CD14-positive monocyte (primary cell): ENCODE measurements at places on chromosomes 1 and 21.

- H3K4me1 ChIP-seq = no peaks in the 10 kb centered on the region
- H3K27ac ChIP-seq = no peak overlapping the region
- DNase-seq = no peak
- no peaks in the 10 kb centered on the region for H3K36me3 ChIP-seq
- no peaks in the 10 kb centered on the region for H3K27me3 ChIP-seq
These were observed 43.9 kb upstream of the CNN3 start for GRCh38 chr1:94970783-94971182.

DNA sequence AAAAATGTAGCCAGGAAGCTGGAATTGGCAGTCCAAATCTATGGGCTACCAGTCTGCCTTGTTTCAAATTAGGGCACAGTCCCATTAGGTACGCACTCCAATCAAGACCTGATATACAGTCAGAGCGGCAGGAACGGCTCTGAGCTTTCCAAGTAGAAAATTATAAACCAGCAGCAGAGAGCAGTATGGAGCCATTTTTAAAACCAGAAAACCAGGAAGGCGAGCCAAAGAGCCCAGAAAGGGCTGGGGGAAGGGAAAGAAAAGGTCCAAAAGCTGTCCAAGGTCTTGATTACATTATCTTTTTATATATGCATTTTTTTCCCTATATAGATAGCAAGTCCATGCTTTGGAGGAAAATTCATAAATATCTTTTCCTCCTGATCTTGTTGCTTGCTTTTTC lies 719.0 kb downstream of the RWDD3 start:
- no peaks in the 10 kb centered on the region for H3K36me3 ChIP-seq
- no peak overlapping the region for H3K4me3 ChIP-seq
- H3K4me1 ChIP-seq = no peaks in the 10 kb centered on the region
- H3K27ac ChIP-seq = no peak overlapping the region
- no peak for DNase-seq

DNA sequence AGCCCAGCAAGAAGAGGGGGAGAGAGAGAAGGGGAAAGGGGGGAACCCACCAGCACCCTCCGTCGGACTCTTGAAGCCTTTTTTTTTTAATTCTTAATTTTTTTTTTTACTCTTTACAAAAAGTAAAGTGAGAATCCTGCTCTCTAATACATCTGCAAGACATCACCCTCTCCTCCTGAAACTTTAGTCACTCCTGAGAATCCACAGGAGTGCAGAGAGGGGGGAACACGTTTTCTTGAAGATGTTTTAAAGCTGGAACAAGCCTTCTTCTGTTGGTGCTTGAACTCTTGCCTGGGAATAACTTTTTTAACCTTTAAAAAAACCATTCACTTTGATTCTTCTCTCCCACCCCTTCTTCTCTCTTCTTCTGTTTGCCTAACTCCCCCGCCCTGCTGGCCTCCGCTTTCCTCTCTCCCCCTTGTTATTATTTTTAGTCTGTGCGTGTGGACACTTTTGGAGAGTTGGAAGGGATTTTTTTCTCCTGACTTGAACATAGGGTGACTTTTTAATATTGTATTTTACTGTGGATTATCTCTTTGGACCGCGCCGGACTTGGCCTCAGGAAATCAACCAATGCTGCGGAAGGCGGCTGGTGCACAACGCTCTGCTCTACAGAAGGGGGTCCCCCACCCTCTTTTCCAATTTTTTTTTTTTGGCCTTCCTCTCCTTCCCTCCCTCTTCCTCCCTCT lies 383 bp upstream of the PRRX1 start:
- peaks cover 88% of the 10 kb centered on the region for H3K27me3 ChIP-seq
- no peaks in the 10 kb centered on the region for H3K36me3 ChIP-seq
- H3K4me1 ChIP-seq = no peaks in the 10 kb centered on the region
- DNase-seq = no peak
- no peak overlapping the region for H3K4me3 ChIP-seq
- H3K27ac ChIP-seq = no peak overlapping the region

DNA sequence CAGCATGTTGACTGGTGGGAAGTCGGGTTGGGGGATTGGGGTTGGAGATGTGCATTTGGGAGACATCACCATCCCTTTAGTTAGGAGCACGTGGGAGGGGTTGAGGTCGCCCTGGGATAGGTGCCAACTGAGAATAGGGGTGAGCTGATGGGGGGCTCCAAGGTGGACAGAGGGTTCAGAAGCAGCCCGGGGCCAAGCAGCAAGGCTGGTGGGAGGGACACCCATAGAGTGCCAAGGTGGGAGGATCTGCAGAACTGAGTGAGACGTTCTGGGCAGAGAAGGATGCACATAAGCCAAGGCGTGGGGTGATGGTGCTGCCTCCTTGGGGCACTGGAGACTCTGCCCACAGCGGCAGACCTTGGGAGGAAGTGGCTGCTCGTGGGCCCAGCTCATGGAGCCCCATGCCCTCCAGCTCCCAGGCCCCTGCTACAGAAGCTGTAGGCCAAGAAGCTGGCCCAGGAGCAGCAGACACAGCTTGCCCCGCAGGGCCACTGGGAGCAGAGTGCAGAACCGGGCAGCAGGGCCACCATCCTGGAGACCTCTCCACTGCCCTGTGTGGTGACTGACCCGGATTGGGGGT lies 31.4 kb upstream of the PKP1 start:
- DNase-seq = no peak
- no peaks in the 10 kb centered on the region for H3K27me3 ChIP-seq
- H3K27ac ChIP-seq = no peak overlapping the region
- no peak overlapping the region for H3K4me3 ChIP-seq
- no peaks in the 10 kb centered on the region for H3K36me3 ChIP-seq
- no peaks in the 10 kb centered on the region for H3K4me1 ChIP-seq

- H3K36me3 ChIP-seq = no peaks in the 10 kb centered on the region
- no peaks in the 10 kb centered on the region for H3K4me1 ChIP-seq
- no peak overlapping the region for H3K4me3 ChIP-seq
- H3K27ac ChIP-seq = no peak overlapping the region
- DNase-seq = no peak
- H3K27me3 ChIP-seq = no peaks in the 10 kb centered on the region
These were observed 44.7 kb upstream of the IGSF5 start for GRCh38 chr21:39700318-39700717.

GRCh38 chr1:86541859-86542258 lies 5.0 kb upstream of the CLCA4 start:
- H3K36me3 ChIP-seq = no peaks in the 10 kb centered on the region
- H3K27ac ChIP-seq = no peak overlapping the region
- DNase-seq = no peak
- no peaks in the 10 kb centered on the region for H3K4me1 ChIP-seq

GRCh38 chr1:16438924-16439323 lies 1.6 kb upstream of the NECAP2 start:
- peaks cover 42% of the 10 kb centered on the region for H3K4me1 ChIP-seq
- DNase-seq = no peak
- no peak overlapping the region for H3K4me3 ChIP-seq
- H3K36me3 ChIP-seq = no peaks in the 10 kb centered on the region
- no peaks in the 10 kb centered on the region for H3K27me3 ChIP-seq
- H3K27ac ChIP-seq = no peak overlapping the region

- DNase-seq = no peak
- H3K4me1 ChIP-seq = peaks cover 29% of the 10 kb centered on the region
- H3K27ac ChIP-seq = no peak overlapping the region
- peak overlapping the region; percentile 74 for H3K4me3 ChIP-seq
These were observed 1.1 kb downstream of the BATF3 start for GRCh38 chr1:212698467-212699103.

DNA sequence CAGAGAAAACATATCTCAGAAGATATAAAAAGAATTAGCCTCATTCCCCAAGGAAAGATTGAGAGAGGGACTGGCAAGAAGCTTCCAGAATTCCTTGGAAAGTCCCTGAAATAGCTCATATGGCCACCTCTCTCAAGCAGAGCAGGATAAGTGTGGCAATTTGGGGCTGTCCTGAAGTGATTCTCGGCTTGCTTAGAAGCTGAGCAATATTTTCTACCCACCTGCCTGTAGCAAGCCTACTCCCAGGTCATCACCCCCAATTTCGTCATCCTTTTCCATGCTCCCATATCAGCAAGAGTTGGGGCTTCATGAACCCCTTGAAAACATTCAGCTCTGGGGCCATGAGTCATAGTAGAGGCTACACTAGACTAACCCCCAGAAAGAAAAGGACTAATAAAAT lies 131.5 kb downstream of the PLPP3 start:
- H3K4me3 ChIP-seq = no peak overlapping the region
- H3K27ac ChIP-seq = no peak overlapping the region
- no peaks in the 10 kb centered on the region for H3K27me3 ChIP-seq
- H3K4me1 ChIP-seq = peaks cover 25% of the 10 kb centered on the region
- no peaks in the 10 kb centered on the region for H3K36me3 ChIP-seq

- no peaks in the 10 kb centered on the region for H3K27me3 ChIP-seq
- H3K27ac ChIP-seq = no peak overlapping the region
- no peak for DNase-seq
- no peaks in the 10 kb centered on the region for H3K4me1 ChIP-seq
- no peak overlapping the region for H3K4me3 ChIP-seq
- no peaks in the 10 kb centered on the region for H3K36me3 ChIP-seq
These were observed 242.9 kb downstream of the HHAT start for GRCh38 chr1:210571356-210572284.

DNA sequence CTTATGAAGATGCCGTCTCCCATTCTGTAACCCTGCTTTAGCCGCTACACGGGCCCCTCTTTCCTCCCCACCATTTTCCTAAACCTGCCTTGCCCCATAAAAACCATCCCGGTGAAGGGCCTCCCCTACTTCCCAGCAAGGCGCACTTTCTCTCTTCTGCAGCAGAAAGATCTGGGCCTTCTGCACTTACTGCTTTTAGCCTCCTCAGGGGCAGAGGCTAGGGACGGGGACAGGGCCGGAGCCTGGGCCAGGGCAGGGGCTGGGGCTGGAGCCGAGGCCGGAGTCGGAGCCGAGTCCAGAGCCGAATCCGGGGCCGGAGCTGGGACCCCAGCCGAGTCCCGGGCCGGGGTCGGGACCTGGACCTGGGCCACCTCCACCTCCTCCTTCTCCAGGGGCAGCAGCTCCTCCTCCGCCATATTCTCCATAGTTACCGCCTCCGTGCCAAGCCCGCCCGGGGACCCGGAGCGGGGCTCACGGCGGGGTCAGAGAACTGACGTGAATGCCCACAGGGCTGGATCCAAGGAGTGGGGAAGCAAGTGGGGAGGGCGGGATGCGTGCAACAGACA lies 382 bp downstream of the TRMT1L start:
- H3K4me3 ChIP-seq = peak overlapping the region; percentile 87
- H3K27me3 ChIP-seq = no peaks in the 10 kb centered on the region
- peak overlapping the region; percentile 96 for H3K27ac ChIP-seq
- peaks cover 5% of the 10 kb centered on the region for H3K36me3 ChIP-seq
- DNase-seq = peak; percentile 33
- H3K4me1 ChIP-seq = peaks cover 22% of the 10 kb centered on the region

- no peaks in the 10 kb centered on the region for H3K4me1 ChIP-seq
- DNase-seq = no peak
- H3K27ac ChIP-seq = no peak overlapping the region
These were observed 47.8 kb downstream of the VCAM1 start for GRCh38 chr1:100767176-100767890.

GRCh38 chr1:224266915-224267856 lies 62.8 kb downstream of the NVL start:
- no peak overlapping the region for H3K27ac ChIP-seq
- no peak overlapping the region for H3K4me3 ChIP-seq
- H3K27me3 ChIP-seq = no peaks in the 10 kb centered on the region
- DNase-seq = no peak
- H3K4me1 ChIP-seq = no peaks in the 10 kb centered on the region
- peaks cover 65% of the 10 kb centered on the region for H3K36me3 ChIP-seq

DNA sequence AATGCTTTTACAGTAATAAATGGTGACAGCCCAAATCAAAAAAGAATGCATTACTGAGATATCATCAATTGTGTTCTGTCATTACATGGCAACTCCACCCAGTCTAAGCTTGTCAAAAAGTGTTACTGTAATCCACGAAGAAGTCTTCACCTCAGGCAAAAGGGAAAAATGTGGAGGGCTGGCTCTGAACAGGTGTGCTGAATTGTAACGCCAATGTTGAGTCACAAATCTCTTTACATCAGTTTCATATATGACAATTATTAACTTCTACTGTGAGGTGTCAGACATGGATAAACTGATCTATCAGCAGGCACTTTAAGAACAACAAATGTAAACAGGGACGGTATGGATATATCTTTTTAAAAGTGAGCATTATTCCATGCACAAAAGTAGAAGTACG lies 98.5 kb upstream of the DMRTA2 start:
- DNase-seq = no peak
- H3K27ac ChIP-seq = no peak overlapping the region
- H3K36me3 ChIP-seq = peaks cover 22% of the 10 kb centered on the region
- no peaks in the 10 kb centered on the region for H3K27me3 ChIP-seq

DNA sequence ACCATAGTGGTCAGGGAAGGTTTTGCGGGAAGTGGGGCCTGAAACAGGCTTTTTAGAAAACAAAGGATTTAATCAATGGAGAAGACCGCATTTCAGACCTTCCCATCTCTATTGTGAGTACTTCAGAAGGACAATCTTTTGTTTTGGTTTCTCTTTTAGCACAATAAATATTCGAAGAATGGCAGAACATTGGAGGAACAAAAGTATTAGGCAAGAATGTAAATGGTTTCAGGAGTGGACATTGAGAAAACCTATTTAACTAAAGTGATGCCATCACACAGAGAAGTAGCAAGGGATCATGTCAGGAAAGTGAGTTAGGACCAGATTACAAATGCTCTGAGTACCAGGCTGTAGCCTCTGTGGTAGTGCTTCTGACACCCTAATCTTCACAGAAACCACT lies 26.8 kb upstream of the UBE2U start:
- no peak overlapping the region for H3K4me3 ChIP-seq
- no peaks in the 10 kb centered on the region for H3K27me3 ChIP-seq
- no peaks in the 10 kb centered on the region for H3K36me3 ChIP-seq
- H3K4me1 ChIP-seq = peaks cover 5% of the 10 kb centered on the region

DNA sequence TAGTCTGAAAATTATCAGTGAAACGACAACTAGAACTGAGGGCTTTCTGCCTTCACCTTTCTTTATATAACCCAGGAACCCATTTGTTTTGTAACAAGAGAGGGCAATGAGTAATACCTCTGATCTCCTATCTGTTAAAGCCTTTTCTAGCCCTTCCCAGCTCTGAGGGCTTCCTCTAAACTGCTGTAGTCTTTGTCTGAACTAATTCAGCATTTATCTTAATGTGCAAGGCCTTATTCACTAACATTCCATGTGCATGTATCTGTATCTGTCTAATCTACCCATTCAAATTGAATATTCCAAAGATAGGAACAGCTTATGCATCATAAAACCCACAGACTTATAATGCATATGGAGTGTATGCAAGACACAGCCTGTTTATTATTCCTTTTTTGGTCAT lies 167.1 kb downstream of the LYPLAL1 start:
- DNase-seq = no peak
- H3K27ac ChIP-seq = no peak overlapping the region
- no peaks in the 10 kb centered on the region for H3K4me1 ChIP-seq
- H3K36me3 ChIP-seq = no peaks in the 10 kb centered on the region

- no peak overlapping the region for H3K27ac ChIP-seq
- peaks cover 40% of the 10 kb centered on the region for H3K4me1 ChIP-seq
- no peaks in the 10 kb centered on the region for H3K36me3 ChIP-seq
These were observed 48.4 kb upstream of the ZNF326 start for GRCh38 chr1:89946532-89946931.

GRCh38 chr1:166039436-166040201 lies 127.2 kb downstream of the FAM78B start:
- H3K27ac ChIP-seq = no peak overlapping the region
- no peak overlapping the region for H3K4me3 ChIP-seq
- H3K36me3 ChIP-seq = no peaks in the 10 kb centered on the region
- DNase-seq = no peak
- H3K27me3 ChIP-seq = no peaks in the 10 kb centered on the region

- H3K4me1 ChIP-seq = no peaks in the 10 kb centered on the region
- no peak overlapping the region for H3K4me3 ChIP-seq
- no peaks in the 10 kb centered on the region for H3K27me3 ChIP-seq
- DNase-seq = no peak
These were observed 19.5 kb downstream of the LUZP1 start for GRCh38 chr1:23149114-23149513.

- H3K27ac ChIP-seq = peak overlapping the region; percentile 98
- H3K36me3 ChIP-seq = no peaks in the 10 kb centered on the region
- peak; percentile 59 for DNase-seq
- H3K4me3 ChIP-seq = peak overlapping the region; percentile 74
- peaks cover 35% of the 10 kb centered on the region for H3K4me1 ChIP-seq
These were observed 707 bp upstream of the KLHL21 start for GRCh38 chr1:6603238-6603914.
